ENCODE measurements at places on chromosomes 12 and 14.
A peak's percentile ranks its signal among the peaks of the same experiment; 100 is the strongest.

- DNase-seq: no peak
Observed at GRCh38 chr12:132717011-132717410, 6.4 kb downstream of the PGAM5 start.

GRCh38 chr14:33943096-33943883, 7.6 kb downstream of the EGLN3 start:
- DNase-seq: peak; percentile 25

- no peak for DNase-seq
Observed at GRCh38 chr14:89669193-89669592, 252.2 kb upstream of the FOXN3 start.

DNA sequence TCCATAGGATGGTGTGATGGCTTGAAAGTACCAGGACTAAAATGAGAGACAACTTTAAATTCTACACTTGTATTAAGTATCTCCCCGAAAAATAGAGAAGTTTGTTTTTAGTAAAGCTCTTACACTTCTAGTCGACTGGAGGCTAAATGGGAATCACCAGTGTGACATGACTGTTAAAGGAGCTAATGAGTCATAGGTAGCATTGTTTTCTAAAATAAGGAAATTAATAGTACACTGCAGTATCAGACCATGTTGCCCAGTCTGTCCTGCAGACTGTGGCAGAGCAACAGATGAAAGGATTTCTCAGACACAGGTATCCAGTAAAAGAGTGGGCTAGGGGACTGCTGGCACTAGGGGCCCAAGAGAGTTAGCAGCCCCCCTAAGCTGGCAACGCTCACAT, 140.1 kb downstream of the TMEM117 start:
- no peak for DNase-seq

- no peak for DNase-seq
Observed at GRCh38 chr14:99513946-99514551, 32.8 kb downstream of the CCNK start.

GRCh38 chr12:29516431-29516875, 19.0 kb upstream of the OVCH1 start:
- DNase-seq: no peak

- DNase-seq: peak; percentile 51
Observed at GRCh38 chr14:64465191-64465822, at the start of gene AKAP5. Gene AKAP5 (plus strand): TSS chr14:64465499. CDS start chr14:64468395, 2,896 bp downstream.
